Fibroblast of pulmonary artery (primary cell): ENCODE measurements at places on chromosomes 4 and X.

- DNase-seq: no peak
Measured at GRCh38 chrX:46803140-46803539, 33.7 kb upstream of the RP2 start.

DNA sequence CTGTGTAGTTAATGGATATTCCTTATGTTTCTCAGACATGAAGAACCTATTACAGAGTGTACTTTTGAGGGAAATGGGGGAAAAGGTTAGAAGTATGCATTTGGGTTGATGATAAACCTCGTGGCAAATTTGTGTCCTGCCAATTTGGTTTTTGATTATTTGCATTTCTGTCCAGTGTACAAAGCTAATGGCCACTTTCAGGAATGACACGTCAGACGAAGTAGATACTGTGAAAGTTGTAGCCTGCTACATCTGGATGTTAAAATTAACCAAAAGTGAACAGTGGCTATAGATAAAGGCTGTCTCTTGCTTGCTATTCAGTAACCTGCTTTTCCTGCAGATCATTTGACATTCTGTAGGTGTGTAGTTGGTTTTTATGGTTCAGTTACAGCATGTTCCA is 1.0 kb downstream of the PRDX4 start:
- DNase-seq: no peak

DNA sequence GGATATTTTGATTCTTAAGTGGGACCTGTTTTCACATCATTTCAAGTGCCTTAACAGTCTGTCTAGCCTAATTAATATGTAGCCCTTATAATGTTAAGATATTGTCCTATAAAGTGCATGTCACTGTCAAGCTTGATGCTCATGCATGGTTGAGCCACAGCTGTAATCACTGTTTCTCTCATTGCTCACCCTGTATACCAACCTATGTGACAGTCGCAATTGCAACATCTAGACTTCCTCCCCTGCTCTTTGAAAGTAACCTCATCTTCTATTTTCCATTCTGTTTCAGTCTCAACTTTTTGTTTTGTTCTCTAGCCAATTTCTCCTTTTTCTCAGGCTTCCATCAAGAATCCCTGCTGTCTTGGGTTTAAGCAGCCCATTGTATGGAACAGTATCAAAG is 24.4 kb upstream of the MSL3 start:
- DNase-seq: no peak

DNA sequence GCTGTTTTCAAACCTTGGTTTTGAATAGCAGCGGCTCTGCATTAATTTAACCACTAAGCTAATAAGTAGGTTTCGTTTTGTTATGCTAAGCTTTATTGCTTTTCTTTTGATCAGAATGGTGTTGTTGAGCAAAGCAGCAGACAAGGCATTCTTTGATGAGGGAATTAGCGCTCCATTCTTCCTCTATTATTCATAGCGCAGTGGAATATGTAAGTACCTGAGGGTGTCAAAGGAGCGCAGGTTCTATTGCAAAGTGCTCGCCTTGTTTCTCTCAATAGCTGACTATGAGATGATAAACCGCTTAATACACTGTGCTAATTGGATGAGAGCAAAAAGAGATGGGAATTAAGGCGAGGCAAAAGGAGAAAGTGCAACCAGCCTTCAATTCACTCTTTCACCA is 16.3 kb downstream of the ARX start:
- DNase-seq: no peak

GRCh38 chrX:38103857-38104812 is 97.8 kb downstream of the SYTL5 start:
- DNase-seq: no peak

GRCh38 chr4:187732524-187732923 is 263.0 kb upstream of the ZFP42 start:
- peak; percentile 0 for DNase-seq

GRCh38 chr4:98657531-98658286 is 702 bp downstream of the TSPAN5 start:
- peak; percentile 77 for DNase-seq

DNA sequence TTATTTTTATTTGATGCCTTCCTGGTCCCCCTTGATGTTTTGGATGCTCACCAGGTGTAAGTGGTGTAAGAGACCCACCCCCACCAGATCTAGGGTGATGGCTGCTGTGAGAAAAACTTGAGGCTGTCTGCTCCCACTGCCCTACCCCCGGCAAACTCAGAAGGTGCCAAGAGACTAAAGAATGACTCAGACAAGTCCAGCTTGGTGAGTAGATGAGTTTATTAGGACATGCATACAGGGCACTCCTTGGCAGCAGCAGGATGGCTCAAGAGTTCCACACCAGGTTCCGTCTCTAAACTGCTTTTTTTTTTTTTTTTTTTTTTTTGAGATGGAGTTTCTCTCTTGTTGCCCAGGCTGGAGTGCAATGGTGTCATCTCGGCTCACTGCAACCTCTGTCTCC is 84.0 kb upstream of the HPF1 start:
- DNase-seq: no peak

DNA sequence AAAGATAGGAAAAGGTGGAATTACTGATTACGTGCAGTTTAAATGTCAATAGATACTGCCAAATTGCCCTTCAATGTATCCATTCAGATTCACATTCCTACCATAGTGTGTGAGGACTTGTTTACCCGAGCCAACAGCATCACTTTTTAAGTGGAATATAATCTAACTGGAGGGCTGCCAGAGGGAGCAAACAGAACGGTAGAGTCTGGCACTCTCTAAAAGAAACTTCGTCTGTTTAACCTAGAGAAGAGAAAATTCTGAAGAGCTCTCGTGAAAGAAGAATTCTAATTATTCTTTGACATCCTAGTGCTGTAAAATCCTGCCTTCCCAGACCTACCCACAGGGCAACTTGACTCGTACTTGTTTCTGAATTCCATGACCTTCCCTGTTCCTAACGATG is 23.2 kb downstream of the SMIM43 start:
- DNase-seq: no peak

DNA sequence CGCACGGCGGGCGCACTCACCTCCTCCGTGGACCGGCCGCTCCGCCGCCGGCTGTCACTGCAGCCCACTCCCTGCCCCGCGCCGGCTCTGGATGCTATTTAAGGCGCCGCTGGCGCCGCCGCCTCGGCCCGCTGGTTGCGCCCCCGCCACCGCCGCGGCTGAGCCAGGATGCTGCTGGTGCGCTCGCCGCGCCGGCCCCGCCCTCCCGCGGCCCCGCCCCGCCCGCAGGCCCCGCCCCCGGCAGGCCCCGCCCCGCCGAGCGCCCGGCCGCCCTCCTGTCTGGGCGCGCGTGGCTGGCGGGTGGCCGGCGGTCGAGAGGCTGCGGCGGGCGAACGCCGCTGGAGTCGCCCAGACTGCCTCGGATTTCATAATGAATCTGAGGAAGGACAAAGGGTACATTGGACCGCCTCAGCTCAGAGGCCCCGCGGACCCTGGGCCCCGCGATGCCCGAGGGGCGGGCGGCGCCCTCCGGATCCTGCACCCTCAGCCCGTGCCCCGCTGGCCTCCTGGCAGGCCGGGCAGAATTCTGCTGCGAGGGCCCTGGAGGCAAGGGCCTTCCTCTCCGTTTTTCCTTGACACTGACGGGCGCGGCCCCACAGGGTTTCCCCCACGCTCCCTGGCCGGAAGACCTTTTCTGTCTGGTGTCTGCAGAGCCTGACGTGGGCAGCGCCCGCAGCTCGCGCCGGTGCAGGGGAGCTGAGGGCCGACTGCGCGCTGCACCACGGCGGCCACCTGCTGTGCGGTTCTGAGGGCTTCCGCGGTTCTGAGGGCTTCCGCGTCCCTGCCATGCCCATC is at the start of gene ACSL1:
Gene ACSL1 (minus strand): TSS at position 73 of the 795 bp plus-strand sequence. CDS start 22,454 bp downstream, outside the sequence.
- peak; percentile 69 for DNase-seq

DNA sequence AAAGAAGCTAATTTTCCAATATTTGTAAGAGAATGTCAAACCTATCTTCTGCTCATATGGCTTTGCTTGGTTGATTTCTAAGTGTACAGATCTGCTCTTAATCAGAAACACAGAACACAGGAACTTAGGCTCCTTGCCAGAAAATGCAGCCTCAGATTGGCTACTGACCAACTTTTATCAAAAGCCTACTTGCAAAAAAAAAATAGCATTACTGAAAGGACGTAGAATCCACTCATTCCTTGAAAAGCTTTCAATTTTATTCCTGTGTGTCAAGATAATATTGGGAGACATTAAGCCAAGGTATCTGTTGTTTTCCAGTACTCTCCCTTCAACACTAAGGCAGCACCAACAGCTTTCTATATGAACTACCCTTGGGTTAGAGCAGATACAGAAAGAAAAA is 127.6 kb upstream of the INTU start:
- peak; percentile 84 for DNase-seq

- DNase-seq: no peak
Measured at GRCh38 chr4:148196164-148196563, 246.1 kb downstream of the NR3C2 start.

- peak; percentile 98 for DNase-seq
Measured at GRCh38 chr4:124060261-124060918, 652.1 kb downstream of the ANKRD50 start.

GRCh38 chrX:150913511-150913910 is 15.0 kb upstream of the CD99L2 start:
- peak; percentile 46 for DNase-seq

GRCh38 chrX:104172121-104172520 is 5.9 kb downstream of the FAM199X start:
- no peak for DNase-seq

DNA sequence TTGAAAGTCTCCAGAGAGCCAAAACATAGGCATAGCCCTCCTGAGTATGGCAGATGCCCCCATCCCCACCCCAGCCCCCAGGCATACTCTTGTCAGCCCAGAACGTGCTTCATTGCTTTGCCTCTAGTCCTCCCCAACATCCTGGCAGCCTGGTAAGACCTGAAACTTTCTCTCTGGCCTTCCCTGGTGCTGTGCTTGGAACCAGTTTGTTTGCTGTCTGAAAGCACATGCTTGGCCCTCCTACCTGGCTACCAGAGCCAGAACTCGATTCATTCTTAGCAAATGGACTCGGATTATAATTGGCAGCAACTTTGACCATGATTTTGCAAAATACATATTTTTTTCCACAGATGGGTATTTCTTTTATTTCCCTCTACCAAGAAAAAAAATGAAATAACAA is 248.1 kb downstream of the USP46 start:
- DNase-seq: no peak

GRCh38 chr4:108612365-108612764 is 8.0 kb upstream of the RPL34 start:
- no peak for DNase-seq

DNA sequence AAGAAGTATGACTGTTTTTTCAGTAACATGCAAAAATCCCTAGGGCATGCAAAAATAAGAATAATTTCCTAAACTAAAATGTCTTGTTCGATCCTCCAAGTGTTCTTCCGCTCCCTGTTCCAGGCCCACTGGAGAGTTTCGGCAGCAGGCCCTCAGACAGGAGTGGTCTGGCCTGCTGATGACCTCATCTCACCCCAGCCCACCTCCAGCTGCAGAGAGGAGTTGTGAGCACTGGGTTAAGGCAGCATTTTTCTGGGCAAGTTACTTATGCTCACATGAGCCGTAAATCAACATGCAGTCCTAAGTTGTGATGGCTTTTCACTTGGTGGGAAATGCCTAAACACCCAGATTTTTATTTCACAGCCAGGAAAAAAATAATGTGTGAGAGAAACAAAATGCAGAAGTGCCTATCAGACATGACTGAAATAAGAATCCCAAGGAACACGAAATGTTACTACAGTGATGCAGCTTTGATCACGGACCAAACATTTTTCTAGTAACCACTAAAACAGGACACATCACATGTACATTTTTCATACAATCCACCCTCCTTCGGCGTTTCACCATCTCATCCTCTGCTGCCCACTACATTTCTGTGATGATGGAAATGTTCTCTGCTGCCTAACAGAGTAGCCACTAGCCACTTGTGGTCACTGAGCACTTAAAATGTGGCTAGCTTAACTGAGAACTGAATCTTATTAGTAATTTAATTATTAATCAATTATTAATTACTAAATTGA is 153.3 kb upstream of the TBL1X start:
- DNase-seq: no peak

DNA sequence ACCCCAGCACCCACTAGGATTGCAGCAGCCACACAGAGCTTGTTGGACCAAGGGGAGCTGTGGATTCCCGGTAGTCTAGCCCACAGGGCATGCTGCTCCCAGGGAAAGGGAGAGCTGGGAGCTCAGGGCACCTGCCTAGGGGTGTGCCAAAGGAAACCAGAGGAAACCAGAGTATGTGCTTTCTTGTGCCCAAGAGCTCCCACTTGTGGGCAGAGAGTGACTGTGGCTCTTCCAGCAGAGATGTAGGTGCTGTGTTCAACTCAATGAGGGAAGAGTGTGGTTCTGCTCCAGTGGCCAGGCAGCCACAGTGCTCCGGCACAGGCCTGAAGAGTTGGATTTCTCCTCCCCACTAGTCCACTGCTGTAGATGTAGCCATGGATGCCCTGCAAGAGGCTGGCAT is 1050.0 kb upstream of the INTU start:
- peak; percentile 25 for DNase-seq

DNA sequence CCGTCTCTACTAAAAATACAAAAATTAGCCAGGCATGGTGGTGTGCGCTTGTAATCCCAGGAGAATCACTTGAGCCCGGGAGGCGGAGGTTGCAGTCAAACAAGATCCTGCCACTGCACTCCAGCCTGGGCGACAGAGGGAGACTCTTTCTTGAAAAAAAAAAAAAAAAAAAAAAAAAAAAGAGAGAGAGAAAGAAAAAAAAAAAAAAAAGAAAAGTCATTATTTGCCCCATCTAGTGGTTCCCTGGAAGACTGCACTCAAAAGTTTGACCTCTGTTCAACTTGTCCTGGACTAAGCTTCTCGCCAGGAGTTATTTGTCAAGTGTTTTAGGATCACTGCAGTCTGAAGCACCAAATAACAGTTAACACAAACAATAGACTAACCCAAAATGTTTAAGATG is 45.3 kb upstream of the KCTD8 start:
- peak; percentile 45 for DNase-seq

DNA sequence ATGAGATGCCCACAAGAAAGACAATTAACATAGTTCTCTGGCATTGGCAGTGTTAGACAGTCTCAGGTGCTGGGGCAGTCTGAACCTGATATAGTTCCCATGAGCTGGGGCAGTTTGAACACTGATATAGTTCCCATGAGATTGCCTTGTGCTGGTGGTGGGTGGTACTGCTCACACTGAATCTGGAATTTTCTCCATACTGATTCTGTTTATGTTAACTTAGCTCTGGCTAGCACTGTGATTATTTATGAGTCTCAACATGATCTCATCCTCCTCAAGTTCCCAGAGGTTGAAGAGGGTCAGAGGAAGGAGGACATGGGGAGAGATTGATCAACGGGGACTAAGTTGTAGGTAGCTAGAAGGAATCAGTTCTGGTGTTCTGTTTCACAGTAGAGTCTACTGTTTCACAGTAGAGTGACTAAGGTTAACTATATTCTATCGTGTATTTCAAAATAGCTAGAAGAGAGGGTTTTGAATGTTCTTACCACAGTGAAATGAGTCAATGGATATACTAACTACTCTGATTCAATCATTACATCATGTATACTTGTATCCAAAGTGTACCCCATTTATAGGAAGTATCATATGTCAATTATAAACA is 379.9 kb downstream of the ADAM29 start:
- no peak for DNase-seq

DNA sequence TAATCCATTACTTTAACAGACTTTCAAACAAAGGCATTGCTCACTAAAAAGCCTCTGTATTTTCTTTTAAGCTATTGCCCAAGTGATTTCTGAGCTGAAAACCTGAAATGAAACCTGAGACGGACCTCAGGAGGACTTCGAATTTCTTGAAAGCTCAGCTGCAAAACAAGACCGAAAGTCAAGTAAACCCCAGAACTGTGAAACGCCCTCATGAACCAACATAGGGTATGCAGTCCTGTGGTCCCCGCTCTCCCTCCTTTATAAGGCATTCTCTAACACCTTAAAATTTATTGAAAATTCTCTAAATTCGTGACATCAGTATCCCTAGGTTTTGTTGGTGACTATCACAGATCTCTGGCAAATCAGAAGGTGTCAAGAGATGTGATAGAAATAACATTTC is 91.8 kb downstream of the SHISA3 start:
- DNase-seq: no peak

GRCh38 chr4:78592088-78592783 is 40.7 kb downstream of the ANXA3 start:
- DNase-seq: no peak
